ENCODE measurements at places on chromosomes 4 and X. TPM values are rescaled to one million over a fixed set of nuclear protein-coding genes. Genes with fewer than 3 reads are reported as not detected.

ZNF630 gene
- total RNA-seq = 0.99 TPM

PNPLA4 gene
- total RNA-seq = 7.7 TPM

CDX4 gene
- total RNA-seq = not detected

XAGE1A gene
- not detected for total RNA-seq

HPSE gene
- total RNA-seq = 19.0 TPM

NMU gene
- not detected for total RNA-seq

PAK3 gene
- total RNA-seq = 0.05 TPM

Data from activated CD8-positive, alpha-beta T cell treated with anti-CD3 and anti-CD28 coated beads, Interleukin-2, amount 10 ng/mL, durations not matched to agents 7 days and 5 days (primary cell).